ENCODE measurements at places on chromosomes 12 and 14.

DNA sequence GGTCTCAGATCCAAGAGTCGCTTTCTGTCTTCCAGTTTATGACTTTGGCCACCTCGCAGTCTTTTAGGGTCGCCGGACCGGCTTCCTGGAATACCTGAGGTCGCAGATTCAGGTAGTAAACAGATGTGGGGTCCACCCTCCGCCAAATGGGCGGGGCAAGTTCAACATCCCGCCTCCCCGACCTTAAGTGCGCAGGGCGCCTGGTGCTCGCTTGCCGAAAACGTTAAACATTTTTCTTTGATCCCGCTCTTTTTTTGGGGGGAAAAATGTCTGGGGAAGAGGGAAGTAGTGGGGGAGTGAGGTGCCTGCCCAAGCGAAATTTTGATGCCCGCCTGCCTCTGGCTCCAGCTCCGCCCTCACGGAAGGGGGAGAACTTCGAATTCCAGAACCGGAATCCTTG lies 73.9 kb upstream of the TBX5 start:
- DNase-seq = no peak

- DNase-seq = no peak
These were observed 330.4 kb downstream of the MDGA2 start for GRCh38 chr14:47345016-47345415.

GRCh38 chr14:22819151-22819988 lies 4.1 kb upstream of the SLC7A7 start:
- DNase-seq = no peak

GRCh38 chr14:103391048-103391447 lies 5.8 kb downstream of the MARK3 start:
- DNase-seq = no peak

GRCh38 chr14:22338917-22339715 lies 249.9 kb downstream of the DAD1 start:
- DNase-seq = no peak

DNA sequence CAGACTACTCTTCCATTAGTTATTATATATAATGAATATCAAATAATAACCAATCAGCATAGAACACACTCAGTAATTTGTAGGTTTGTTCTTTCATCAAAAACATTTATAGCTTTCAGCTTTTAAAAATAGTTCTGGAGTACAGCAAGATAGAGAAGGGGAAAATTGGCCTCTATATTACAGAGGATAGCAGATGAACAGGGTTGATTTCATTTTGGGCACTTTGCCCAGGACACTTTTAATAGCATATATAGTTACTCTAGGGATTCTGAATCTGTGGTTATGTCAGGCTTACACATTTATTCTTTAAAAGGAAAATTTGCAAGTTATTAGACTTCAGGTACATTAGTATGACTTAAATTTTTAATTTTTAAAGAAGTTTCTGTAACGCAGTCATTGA lies 52.6 kb downstream of the IFT81 start:
- DNase-seq = no peak

- peak; percentile 57 for DNase-seq
These were observed at the start of gene GALNT6 for GRCh38 chr12:51391283-51392123. GALNT6 (minus strand) TSS chr12:51391406; CDS start chr12:51379781, 11,625 bp downstream.

DNA sequence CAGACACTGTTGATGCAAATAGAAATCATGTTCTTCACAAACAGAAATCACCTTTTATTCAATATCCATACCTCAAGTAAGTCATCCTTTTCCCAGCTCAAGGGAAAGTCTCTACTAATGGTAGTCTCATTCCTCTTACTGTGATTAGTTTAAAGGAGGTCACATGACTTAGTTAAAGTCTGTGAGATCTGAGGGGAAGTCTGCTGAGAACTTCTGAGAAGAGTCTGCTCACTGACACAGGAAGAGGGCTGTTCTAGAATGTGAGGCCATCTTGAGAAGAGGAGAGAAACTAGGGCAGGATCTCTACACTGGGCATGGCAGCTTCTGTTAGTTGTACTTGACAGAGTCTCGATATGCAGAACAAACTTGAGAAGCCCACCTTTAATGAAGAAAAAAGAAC lies 146.8 kb downstream of the C12orf42 start:
- DNase-seq = no peak

GRCh38 chr14:50044042-50044651 lies 72.2 kb downstream of the VCPKMT start:
- no peak for DNase-seq

- DNase-seq = no peak
These were observed 183.1 kb downstream of the CAND1 start for GRCh38 chr12:67452119-67452805.

DNA sequence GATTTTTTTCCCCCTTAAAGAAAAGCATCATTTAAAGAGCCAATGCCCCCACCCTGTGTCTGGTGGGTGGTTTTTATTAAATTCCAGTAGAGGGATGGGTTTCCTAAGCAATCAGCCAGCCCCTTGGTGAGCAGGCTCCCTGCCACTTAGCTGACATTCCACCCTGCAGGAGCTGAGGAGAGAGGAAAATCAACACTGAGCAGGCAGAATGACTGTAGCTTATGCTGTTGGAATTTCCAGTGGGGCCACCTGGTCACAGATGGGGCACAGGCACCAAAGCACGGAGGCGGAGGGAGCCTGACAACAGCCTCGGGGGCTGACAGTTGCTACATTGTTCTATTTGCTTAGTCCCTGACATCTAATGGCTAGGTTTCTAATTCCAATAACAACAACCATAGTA lies 127.7 kb downstream of the TMEM30B start:
- no peak for DNase-seq

GRCh38 chr12:14303661-14304155 lies 61.8 kb upstream of the ATF7IP start:
- no peak for DNase-seq

GRCh38 chr12:70365648-70366518 lies at the start of gene KCNMB4:
KCNMB4 (plus strand) TSS chr12:70366290; CDS start chr12:70366735, 445 bp downstream.
- DNase-seq = peak; percentile 55

- no peak for DNase-seq
These were observed 110.2 kb downstream of the PPP2R5E start for GRCh38 chr14:63432888-63433552.

DNA sequence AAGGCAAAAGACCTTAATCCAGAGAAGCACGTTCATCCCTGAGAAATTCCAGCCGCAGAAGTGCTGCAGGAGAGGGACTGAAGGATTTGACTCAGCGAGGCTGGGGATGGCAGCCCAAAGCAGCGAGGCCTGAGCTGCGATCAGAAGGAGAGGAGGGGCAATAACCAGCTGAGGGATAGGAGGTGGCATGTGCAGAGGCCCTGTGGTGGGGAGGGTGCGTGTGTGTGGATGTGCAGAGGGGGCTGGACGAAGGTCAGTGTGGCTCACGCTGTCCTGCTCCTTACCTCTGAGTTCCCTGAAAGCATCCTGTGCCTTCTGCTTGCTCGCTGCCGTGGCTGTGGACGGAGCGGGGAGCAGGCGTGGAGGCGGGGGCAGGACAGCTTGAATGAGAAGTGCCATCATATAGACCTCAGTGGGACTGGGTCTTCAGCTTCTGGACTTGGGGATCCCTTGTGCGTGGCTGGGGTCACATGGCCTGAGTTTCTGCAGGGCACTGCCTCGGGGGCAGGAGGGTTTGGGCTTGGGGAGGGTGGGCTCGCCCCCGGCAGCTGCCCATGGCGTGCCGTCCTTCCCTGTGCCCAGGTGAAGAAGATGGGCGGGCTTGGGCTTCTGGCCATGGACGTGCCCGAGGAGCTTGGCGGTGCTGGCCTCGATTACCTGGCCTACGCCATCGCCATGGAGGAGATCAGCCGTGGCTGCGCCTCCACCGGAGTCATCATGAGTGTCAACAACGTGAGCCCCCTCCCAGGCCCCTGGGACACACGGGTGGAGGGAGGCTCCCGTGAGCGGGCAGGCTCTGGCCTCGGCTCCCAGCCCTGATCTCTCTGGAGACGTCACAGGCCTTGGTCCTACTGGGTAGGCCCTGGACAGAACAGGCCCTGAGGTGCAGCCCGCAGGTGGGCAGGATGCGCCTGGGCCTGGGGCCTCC lies 11.0 kb downstream of the ACADS start:
- no peak for DNase-seq

DNA sequence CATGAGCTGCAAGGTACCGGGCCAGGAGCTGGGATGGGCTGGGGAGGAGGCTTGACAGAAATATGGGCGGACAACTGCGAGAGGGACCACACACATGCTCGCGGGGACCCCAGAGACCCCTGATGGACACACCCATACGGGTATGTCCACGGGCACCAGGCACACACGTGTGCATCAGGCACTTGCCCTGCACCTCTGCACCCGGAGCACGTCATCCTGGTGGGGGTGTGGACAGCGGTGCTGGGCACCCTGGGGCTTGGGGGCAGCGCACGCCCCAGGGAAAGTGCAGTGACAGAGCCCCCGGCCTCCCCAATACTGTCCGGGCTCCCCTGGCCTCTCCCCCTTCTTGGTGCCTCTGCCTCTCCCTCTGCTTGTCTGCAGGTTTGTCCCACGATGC lies 1.7 kb upstream of the CRIP1 start:
- no peak for DNase-seq

DNA sequence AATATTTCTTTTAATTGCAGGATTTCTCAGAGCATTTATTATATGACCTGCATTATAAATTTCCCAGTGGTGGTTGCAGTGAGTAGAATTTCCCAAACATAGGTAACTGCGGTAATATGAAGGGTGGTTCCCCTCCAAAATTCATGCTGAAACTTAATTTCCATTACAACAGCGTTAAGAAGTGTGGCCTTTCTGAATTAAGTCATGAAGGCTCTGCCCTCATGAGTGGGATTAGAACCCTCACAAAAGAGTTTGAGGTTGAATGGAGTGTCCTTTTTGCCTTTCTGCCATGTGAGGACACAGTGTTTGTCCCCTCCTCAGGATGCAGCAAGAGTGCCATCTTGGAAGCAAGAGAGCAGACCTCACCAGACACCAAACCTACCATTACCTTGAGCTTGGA lies 233.6 kb downstream of the KTN1 start:
- DNase-seq = no peak

All from T-helper 2 cell (primary cell).